ENCODE measurements at places on chromosomes 5 and 9.

DNA sequence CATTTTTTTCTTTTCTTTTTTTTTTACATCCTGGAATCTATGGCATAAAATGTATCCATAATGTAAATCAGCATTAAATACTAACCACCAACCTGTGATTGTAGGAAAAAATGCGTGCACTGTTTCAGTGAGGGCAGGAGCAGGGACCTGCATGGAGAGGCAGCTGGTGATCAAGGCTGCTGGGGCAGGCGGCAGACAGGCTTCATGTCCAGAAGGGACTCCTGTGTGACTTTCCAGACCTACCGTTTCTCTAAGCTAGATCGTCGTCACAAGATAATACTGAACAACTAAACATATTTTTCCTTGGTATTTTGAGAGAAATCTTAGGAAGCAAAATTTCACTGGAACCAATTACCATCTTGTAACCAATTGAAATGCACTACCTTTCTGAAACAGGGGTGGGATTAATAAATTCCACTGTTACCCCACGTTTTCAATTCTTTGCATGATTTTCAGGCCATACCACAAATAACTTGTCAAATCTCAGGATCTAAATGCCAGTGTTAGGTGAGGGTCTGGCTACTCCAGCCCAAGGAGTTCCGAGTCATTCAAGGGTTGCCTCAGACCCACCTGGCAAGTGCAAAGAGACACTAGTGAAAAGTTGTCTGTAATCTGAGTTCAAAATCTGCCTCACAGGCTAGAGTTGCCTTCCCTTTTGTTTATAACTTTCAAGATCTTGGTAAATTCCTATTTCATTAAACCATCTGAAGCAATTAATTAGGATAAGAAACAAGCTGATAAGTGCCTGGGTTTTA, 198.2 kb downstream of the SEMA5A start:
- DNase-seq = no peak

GRCh38 chr9:108746001-108746400, 109.8 kb downstream of the ACTL7B start:
- no peak for DNase-seq

- DNase-seq = no peak
Measured at GRCh38 chr5:180596668-180597231, 5.5 kb upstream of the SCGB3A1 start.

DNA sequence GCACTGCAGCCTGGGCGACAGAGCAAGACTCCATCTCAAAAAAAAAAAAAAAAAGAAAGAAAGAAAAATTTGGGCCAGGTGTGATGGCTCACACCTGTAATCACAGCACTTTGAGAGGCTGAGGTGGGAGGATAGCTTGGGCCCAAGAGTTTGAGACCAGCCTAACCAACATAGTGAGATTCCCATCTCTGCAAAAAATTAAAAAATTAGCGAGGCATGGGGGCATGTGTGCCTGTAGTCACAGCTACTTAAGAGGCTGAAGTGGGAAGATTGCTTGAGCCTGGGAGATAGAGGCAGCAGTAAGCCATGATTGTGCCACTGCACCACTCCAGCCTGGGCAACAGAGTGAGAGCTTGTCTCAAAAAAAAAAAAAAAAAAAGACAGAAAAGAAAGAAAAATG, 2.9 kb upstream of the SIT1 start:
- no peak for DNase-seq

- DNase-seq = no peak
Measured at GRCh38 chr5:591746-592145, 20.4 kb upstream of the CEP72 start.

GRCh38 chr9:78559449-78559885, 262.5 kb downstream of the PSAT1 start:
- DNase-seq = no peak

DNA sequence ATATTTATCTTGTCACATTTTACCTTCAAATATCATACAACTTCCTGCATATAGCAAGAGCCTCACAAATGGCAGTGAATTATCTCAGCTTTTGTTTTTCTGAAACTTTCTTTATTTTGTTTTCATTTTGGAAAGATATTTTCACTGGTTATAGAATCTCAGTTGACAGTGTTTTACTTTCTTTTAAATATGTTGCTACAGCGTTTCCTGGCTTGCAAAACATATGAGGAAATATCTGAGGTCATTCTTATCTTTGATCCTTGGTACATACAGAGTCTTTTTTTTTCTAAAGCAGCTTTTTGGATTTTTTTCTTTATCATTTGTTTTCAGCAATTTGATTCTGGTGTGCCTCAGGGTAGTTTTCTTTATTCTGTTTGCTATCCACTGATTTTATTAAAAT, 77.6 kb upstream of the CEP78 start:
- no peak for DNase-seq

GRCh38 chr5:131545845-131546244, 89.2 kb downstream of the RAPGEF6 start:
- DNase-seq = no peak

DNA sequence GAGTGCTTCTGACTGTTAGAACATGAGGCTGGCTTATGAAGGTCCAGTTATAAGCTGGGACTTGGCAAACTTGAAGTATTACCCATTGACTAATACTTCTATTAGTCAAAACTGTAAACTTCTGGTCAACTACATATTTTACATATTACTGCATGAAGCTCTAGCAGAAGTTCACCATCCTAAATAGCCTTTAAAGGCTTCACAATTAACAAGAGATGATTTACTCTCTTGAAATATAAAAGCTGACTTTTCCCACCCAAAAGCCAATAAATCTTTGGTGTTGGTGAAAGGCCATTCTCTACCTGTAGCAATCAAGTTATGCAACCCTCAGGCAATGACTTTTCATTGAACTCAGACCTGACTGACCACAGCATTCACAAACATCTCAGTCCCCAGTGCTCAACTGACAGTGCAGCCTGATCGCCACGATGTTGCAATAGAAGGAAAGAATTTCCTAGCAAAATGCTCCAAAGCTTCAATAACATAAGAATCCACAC, 345.6 kb downstream of the EBF1 start:
- DNase-seq = no peak

DNA sequence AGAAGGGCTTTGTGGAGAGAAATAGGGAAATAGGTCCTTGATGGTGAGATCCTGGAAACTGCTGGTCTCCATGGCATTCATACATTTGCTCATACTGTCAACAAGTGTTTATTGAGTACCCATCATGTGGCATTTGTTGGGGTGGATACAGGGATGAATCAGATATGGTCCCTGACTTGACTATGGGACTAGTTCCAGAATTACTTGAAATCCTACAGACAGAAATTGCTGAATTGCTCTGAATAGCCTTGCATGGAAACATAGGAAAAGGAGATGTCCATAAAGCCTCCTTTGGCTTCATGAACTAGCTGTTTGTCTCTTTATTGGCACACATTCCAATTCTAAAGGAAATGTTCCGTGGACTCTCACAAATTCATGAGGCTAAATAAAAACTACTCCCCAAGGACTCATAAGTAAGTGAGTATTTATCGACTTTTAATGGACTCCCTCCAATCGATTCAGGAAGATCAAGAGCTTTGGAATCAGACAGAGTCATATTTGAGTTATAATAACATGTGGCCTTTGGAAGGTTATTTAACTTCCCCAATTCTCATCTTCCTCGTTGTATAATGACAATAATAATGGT, 122.4 kb upstream of the C6 start:
- no peak for DNase-seq

DNA sequence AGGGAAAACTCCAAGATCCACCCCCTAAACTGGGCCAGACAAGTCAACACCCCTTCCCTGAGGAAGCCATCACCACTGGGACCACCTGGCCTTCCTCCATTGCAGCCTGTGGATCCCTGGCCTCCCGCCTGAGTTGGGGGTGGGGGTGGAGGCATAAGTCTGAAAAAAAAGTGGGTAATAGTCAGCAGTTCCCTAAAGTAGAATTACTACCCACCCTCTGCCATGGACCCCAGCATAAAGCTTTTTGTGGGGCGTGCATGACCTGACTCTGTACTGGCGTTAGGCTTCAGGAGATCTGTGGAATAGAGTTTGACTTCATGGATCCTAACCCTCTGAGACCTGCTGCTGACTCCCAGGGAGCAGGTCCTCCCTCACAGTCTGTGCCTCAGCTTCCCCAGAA, 2.0 kb upstream of the CXXC5 start:
- no peak for DNase-seq

GRCh38 chr9:18683312-18683711, 209.4 kb downstream of the ADAMTSL1 start:
- DNase-seq = no peak

DNA sequence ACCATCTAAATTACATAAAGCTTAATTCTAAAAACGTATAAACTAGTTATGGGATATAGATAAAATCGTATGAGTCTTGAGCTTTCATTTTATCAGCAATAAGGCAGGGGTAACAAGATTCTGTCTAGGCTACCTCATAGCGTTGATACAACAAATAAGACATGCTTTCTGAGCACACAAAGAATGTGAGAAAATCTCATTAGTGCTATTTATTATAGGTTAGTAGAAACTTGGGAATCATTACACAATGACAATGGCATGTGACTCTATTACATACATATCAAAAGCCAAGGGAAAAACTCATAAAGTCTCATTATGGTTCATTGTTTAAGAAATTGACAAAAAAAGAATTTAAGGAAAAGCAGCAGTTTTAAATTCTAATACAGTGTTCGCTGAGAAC, 448.6 kb downstream of the PLK2 start:
- no peak for DNase-seq

DNA sequence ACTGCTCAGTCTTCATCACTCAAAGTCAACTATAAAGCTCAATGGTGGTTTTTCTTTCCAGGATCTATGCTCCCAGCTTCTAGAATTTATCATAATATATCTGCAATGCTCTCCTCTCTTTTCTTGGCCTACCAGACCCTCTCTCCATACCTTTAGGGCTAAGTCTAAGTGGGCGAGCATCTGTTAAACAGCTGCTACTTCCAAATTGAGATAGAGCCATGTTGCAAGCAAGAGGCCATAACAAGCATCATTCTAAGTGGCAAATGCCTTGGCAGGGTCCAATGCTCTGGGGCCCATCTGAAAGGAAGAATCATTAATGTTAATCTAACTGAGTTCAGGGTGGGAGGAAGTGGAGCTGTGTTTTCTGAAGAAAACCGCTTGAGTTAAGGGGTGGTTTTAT, 324.0 kb downstream of the TLR4 start:
- no peak for DNase-seq

- no peak for DNase-seq
Measured at GRCh38 chr5:139702548-139702947, 54.4 kb downstream of the CXXC5 start.

GRCh38 chr9:91842358-91843049, 107.5 kb downstream of the ROR2 start:
- DNase-seq = no peak

GRCh38 chr5:87705876-87706275, 293.1 kb upstream of the CCNH start:
- no peak for DNase-seq

- no peak for DNase-seq
Measured at GRCh38 chr5:2111569-2112105, 228.9 kb upstream of the IRX4 start.

- DNase-seq = no peak
Measured at GRCh38 chr5:176538989-176539384, 1.8 kb upstream of the RNF44 start.

- no peak for DNase-seq
Measured at GRCh38 chr5:153905219-153905618, 133.5 kb downstream of the FAM114A2 start.

DNA sequence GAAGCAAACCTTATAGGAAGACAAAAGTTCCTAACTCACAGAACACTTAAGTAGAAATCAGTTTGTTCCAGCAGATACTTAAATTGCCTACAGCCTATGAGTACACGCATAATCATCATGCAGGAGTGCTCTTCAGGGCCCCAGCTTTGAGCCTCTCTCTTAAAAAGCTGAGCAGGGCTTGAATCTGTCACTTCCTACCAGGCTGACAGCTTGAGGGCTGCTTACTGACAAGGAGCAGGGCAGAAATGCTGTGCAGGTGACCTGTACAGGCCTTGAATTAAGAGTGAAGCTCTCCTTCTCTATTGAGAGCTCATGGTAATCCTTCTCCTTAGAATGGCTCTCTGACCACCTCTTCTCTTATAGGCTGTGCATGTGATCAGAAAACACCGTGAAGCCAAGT, 66.5 kb upstream of the MAST4 start:
- DNase-seq = no peak

- DNase-seq = no peak
Measured at GRCh38 chr9:127174386-127175318, 52.2 kb upstream of the ANGPTL2 start.

- no peak for DNase-seq
Measured at GRCh38 chr5:131945551-131946168, at the start of gene MEIKIN. MEIKIN (minus strand) TSS chr5:131945663; CDS start chr5:131945505, 158 bp downstream.

DNA sequence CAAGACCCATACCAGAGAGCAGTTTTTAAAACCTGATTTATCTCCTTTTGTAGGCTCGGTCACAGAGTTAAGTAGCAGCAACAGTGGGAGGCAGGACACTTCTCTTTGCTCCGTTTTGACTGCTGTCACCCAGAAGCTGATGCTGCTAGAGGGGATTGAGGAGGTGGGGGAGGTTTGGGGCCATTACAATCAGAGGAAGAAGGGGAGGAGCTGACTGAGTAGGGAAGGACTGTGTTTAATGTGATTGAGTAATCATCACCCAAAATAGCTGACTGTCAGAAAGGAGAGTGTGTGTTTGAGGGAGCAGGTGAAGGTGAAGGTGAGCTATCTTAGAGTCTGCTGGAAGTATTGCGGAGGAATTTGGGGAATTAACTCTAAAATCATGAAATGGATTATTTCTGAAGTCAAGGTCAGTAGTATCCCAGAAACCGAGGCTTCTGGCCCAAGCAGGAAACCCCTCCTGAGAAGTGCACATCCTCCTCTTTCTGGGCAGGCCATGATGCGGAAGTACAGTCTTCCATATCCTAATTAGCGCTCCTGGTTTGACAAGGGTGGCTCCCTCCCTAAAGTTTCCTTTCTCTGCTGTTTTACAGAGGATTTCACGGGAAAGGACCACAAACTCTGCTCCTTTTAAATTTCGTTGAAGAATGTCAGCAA, 214.9 kb downstream of the PLK2 start:
- no peak for DNase-seq

GRCh38 chr5:133048993-133049725, 2.7 kb upstream of the HSPA4 start:
- DNase-seq = no peak

GRCh38 chr9:33473643-33474352, at the start of gene NOL6:
NOL6 (minus strand) TSS chr9:33473924; CDS start chr9:33473842, 82 bp downstream.
- DNase-seq = peak; percentile 97

- DNase-seq = no peak
Measured at GRCh38 chr5:33240558-33240957, 200.2 kb upstream of the TARS1 start.

GRCh38 chr9:121088576-121088975, 13.8 kb downstream of the CNTRL start:
- DNase-seq = no peak

GRCh38 chr9:14298601-14299022, 15.3 kb downstream of the NFIB start:
- DNase-seq = no peak

- no peak for DNase-seq
Measured at GRCh38 chr5:39201160-39201780, 18.1 kb downstream of the FYB1 start.

DNA sequence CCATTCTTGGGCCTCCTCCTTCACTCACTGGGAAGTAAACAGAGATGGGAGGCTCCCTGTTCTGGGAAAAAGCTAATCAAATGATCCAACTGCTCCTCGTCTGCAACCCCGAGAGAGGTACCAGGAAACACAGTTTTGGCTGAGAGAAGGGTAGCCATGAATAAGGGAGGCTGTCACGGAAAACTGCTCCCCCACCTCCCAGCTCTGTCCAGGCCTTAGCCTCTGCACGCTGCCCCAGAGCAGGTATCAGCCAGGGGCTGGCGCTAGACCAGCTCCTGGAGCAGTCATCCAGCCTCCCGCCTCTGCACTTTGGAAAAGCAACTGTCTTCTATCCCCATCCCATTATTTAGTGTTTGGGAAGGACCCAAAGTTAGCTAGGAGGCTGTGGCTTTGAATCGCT, 266.1 kb downstream of the NDUFS4 start:
- no peak for DNase-seq

Data from stimulated activated CD4-positive, alpha-beta T cell treated with anti-CD3 and anti-CD28 coated beads, TNF-alpha, amount 100 ng/mL, for 4 hours (primary cell).